ENCODE measurements at places on chromosomes 4 and X. TPM values are rescaled to one million over a fixed set of nuclear protein-coding genes. Genes with fewer than 3 reads are reported as not detected.

DNA sequence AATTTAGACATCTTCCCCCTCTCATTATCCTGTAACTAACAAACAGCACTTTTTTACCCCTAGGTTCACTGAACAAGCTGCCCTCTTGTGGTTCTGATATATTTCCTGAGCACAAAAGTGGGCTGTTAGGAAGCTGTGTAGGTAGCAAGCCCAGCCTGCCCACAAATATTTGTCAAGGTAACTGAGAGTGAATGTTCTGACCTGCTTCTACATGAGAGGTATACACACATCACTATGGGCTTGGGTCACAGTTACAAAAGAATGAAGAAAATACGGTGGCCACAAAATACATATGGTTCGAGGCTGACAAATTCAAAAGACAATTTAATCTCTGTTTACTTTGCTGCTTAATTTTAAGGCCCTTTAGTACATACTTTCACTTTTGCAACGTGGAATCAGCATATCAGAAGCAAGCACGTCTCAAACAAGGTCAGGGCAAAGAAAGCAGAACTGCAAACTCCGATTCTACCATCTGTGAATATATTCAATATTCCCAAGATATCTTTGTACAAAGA lies 78.7 kb downstream of the RBM47 start:
- no peak for DNase-seq

GRCh38 chrX:106615041-106615440 lies 3.3 kb downstream of the RADX start:
- no peak for DNase-seq

DNA sequence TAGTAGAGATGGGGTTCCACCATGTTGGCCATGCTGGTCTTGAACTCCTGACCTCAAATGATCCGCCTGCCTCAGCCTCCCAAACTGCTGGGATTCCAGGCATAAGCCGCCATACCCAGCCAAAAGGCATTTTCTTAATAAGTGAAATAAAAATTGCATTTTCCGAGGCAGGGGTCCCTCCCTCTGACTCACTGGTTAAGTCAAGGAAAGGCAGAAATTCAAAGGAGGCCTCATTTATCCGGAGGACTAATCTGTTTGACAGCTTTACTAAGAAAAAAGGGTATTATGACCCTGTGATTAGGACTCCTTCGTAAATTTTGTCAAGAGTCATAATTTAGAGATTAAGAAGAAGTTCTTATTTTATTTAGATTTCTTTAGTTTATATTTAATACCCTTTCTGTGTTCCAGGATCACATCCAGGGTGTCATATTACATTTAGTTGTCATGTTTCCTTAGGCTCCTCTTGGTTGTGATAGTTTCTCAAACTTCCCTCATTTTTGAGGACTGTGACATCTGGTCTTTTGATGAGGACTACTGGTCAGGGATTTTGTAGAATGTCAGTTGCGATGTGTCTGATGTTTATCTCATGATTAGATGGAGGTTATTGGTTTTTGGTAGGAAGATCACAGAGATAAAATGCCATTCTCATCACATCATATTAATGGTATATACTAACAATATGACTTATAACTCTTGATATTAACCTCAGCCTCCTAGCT lies 753.7 kb upstream of the AMOT start:
- no peak for DNase-seq

DNA sequence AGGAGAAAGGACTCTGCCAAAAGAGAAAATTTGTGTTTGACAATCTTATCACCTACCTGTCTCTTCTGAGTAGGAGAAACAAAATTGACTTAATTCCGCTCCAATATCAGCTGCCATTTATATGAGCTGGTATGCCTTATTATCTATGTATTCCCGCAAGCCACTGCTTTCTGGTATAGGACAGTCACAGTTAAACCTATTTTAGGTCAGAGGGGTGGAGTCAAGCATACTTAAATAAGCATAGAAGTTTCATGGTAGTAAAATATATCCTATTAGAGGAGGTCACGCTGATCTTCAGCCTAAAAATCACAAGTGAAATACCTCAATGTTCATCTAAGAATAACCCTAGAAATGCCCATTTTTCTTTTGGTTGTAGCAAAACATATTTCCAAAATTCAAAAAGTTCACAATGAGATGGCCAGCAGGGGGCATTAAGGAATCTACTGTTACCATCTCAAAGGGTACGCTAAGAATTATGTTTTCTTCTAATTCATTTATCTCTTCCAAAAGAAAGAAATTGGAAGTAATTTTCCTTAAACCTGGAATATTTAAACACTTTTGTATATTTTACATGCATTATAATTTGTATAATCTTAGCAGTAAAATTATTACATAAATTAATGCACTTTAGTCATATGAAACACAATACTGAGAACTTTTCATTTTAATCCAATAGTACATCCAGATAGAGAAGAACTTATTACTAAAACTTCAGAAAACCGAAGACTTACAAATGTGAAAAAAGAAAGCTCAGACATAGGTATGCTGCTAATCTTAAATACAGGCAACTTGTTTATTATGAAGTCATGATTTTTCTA lies 10.5 kb downstream of the PPAT start:
- DNase-seq: no peak

- peak; percentile 49 for DNase-seq
Observed at GRCh38 chr4:31187979-31188378, 467.8 kb downstream of the PCDH7 start.

- DNase-seq: peak; percentile 55
Observed at GRCh38 chr4:73308286-73308685, 49.7 kb upstream of the ANKRD17 start.

DNA sequence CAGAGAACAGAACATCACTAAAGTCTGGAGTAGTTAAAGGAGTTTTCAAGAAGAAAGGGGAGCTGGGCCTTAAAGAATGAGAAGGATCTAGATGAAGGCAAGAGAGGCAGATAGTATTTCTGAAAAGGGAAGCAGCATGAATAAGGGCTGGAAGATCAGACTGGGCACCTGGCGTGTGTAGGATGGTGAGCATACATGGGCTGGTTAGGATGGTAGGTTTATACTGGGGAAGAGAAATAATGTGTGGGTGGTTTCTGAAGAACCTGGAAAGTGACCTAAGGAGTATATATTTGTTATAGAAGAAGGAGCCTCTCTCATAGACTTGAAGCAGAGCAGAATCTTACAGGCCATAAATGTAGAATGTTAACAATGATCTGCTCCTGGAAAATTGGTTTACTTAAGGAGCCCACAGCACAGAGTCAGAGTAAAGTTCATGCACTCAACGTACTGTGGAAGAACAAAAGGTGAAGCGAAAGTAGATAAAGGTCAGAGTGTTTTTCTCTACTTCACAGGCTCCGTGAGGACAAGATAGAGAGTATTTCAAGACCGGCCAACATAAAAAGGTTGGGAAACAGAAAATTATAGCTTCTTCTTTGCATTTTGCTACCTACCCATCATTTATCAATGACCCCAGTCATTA lies 35.8 kb downstream of the MBNL3 start:
- no peak for DNase-seq

DNA sequence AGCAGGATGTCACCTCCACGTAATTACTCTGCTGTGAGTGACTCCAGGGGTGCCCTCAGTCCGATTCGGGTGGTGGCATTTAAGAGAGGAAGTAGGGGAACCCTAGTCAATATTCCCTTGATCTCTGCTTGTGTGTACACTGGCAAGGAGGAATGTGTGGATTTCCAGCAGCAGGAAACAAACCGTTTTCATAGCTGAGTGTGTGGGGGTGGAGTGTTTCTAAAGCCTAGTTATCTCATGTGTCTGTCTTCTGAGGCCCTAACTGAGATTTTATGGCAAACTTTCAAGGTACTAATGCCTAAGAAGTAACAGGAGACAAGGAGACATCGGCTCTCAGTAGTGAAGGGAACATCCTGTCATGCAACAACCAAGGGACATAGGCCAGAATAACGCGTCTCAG lies 6.6 kb upstream of the CLDN24 start:
- no peak for DNase-seq

GRCh38 chr4:98546910-98547594 lies 111.4 kb downstream of the TSPAN5 start:
- DNase-seq: no peak

GRCh38 chr4:155530857-155531256 lies 135.8 kb upstream of the GUCY1A1 start:
- DNase-seq: no peak

DNA sequence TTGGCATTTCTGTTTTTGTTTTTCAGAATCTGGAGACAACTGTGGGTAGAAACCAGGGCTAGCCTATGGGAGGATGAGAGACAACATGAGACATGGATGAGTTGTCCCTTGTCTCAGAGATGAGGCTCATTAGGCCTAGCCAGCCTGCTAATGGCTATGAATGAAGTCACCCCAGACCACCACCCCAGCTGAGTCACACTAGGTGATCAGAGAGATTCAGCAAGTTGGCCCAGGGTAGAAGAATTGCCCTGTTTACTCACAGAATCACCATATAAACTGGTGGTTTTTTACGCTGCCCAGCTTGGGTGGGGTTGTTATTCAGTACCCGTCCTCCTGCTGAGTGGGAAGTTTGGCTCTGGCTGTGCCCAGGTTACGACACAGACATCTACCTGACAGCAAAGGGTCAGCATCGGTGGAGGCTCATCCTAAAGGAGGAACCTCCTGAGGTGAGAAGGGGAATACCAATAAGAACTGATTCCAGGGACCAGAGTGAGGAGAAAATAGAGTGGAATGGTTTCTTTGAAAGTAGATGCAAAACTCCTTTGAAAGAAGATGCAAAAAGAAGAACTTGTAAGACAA lies 17.2 kb upstream of the ARSJ start:
- DNase-seq: peak; percentile 81

DNA sequence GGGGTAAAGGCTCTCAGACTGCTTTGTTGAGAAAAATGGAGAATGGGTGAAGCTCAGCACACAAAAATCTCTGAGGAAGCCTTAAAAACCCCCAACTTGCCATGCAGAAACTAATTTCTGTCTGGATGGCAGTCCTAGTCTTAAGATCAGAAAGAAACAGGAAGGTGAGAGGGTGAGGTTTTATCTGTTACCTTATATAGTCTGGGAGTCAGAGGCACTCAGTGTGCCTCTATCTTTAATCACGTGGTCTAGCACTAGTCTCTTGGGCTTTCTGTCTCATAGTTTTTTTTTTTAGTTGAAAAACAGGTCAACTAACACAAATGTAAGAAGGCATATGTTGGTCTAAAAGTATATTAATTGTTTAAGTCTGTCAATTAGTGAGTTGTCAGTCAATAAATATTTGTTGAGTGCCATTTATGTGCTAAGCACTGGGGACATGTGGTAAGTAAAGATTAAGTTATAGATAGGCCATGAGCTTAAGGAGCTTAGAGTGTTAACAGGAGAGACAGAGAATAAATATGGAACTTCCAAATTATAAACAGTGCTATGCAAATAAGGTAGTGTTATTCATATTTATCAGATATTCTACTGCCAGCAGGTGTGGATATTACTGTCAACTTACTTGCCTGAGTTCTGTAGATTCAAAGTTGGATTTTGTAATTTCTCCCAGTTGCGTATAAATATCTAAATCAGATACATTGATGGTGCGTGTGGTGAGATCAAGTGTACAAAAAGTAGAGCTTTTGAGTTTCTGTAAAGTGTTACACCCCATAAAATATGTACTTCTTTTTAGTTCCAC lies 7.0 kb downstream of the CYBB start:
- DNase-seq: no peak

DNA sequence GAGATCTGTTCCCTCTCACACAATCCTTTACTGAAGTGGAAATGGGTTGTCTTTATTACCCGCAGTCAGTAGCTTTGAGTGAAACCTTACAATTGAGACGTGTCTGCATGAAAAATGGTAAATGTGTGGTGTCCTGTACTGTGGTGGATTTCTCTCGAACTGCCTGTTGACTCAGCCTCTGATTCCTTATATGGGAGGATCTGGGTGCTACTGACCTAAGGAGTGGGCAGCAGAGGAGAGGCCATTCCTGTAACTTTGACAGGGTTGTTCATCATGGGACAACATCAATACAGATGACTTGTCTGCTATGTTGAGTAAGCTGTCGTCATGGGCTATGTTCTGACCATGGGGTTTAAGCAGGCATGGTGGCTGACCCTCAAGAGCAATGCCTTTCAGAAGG lies 159.6 kb upstream of the WDR1 start:
- DNase-seq: no peak

- DNase-seq: no peak
Observed at GRCh38 chr4:17367201-17367600, 144.7 kb downstream of the QDPR start.

DNA sequence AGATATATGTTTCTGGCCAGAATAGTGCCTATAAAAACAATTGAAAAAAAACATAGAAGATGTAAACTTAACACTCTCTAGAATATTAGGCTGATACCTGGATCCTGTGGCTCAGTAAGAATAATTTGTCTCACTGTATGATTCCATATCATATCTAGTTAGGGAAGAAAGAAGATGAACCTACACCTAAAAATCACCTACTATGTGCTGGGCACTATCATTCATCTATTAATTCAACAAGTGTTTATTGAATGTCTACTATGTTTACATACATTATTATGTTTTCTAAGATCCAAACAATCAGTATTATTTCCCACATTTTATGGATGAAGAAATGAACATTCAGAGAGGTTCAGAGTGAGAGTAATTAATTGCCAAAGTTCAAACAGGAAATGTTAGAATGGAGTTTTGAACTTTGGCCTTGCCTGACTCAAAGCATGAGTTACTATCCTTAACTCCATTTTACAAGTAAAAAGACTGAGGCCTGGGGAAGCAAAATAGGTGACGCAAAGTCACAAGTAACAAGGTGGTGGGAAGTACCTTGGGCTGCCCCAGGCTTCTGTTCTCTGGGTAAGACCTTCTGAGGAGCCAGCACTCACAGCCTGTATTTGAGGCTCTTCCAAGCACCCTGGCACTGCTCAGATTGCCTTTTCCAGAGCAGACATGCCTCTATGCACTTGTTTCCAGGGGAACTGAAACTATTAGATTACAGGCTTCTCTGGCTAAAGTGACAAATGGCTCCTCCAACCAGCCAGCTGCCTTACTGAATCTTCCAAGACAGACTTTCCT lies 111.1 kb upstream of the ACSL4 start:
- no peak for DNase-seq

GRCh38 chr4:78244705-78245485 lies 187.8 kb downstream of the FRAS1 start:
- peak; percentile 3 for DNase-seq

The LANCL3 gene
- total RNA-seq: 1.5 TPM

The GPAT3 gene
- total RNA-seq: 2.3 TPM

The PARM1 gene
- total RNA-seq: 2.0 TPM

The ARHGEF38 gene
- not detected for total RNA-seq

The ADAMTS3 gene
- total RNA-seq: 0.23 TPM

The ABLIM2 gene
- 2.6 TPM for total RNA-seq

The PPP2R2C gene
- total RNA-seq: 1.3 TPM
